ENCODE measurements at places on chromosomes 7 and 10.

DNA sequence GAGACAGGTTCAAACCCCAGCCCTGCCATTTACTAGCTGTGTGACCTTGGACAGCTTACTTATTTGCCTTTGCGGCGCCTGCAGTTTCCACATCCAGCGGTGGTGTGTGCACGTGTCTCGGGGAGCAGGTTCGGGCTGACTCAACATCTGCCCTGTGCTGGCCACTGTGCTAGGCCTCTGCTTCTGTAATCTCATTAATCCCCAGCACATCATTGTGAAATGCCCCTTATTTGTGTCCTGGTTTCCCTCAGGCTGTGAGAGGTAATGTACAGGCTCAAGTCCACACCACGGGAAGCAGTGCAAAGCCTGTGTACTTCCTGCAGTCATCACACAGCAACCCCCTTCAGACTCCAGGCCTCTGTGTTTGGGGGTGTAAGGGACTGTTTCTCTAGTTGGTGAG lies 285.7 kb downstream of the RPS24 start:
- no peak for DNase-seq

DNA sequence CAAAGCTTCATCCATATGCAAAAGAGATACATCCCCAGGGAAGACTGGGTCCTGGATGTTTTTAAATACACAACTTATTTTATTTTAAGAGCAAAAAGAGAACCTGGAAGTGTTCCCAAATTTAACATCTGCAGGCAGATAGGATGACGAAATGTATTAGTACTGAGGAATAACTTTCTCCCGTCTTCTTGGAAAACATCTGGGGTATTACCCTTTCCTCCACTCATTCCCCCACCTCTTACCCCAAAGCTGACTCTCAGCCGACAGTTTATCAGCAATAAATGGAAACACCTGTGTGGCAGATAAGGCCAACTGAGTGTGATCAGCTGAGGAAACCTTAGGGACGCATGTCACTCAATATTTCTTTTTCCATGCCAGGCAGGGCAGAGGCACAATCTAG lies 435.6 kb upstream of the NPVF start:
- DNase-seq: no peak

- no peak for DNase-seq
These were observed 21.3 kb downstream of the CPA4 start for GRCh38 chr7:130314305-130314704.

DNA sequence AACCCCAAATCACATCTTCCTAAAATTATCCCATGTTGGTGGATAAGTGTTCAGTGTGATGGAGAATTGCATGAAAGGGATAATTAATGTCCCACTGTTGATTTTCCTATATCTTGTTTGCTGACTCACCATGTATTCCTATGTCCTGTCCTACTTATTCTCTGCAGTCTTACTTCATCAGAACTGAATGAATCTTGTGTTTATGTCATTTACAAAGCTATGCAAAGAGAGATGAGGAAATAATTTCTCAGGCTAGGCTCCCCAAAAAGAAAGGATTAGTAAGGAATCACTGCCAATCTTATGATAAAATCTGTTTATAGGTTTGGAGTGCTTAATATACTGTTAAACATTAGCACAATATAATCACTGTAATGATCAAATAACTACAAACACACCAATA lies 360.8 kb downstream of the CRPPA start:
- no peak for DNase-seq

GRCh38 chr7:951881-952547 lies 2.5 kb downstream of the ADAP1 start:
- no peak for DNase-seq

- DNase-seq: no peak
These were observed 53.4 kb upstream of the CYP2C18 start for GRCh38 chr10:94630017-94630688.

DNA sequence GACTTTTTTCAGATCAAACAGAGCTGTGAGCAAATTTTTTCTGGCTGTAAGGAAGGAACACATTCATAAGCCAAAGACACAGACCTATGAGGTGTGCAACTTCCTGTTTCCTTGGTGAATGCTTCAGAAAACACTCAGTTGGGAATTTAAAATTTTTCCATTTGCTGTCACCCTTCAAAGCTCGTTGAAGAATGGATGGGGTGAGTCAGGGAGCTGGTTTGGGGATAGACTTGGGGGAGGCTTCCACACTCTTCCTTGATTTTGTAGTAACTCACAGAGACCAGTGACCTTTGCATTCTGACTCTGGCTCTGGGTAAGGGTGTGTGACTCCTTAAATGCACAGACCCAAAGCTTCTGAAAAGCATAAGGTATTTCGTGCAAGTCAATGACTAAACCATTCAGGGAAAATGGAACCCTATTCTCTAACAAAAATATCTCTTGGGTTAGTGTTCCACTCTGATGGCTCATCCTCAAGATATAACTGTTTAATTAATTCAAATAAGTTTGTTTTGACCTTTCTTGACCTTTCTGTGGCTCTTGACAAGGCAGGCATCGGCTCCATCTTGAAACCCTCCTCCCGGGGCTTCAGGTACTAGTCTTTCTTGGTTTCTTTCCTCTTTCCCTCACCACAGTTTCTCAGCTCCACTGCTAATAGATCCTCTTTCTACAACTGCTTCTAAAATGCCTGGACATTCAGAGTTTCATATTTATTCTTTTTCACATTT lies 227.8 kb upstream of the INHBA start:
- no peak for DNase-seq

- no peak for DNase-seq
These were observed 129.3 kb upstream of the ACBD5 start for GRCh38 chr10:27369880-27370279.

- DNase-seq: no peak
These were observed 115.3 kb upstream of the WDR11 start for GRCh38 chr10:120735773-120736371.

DNA sequence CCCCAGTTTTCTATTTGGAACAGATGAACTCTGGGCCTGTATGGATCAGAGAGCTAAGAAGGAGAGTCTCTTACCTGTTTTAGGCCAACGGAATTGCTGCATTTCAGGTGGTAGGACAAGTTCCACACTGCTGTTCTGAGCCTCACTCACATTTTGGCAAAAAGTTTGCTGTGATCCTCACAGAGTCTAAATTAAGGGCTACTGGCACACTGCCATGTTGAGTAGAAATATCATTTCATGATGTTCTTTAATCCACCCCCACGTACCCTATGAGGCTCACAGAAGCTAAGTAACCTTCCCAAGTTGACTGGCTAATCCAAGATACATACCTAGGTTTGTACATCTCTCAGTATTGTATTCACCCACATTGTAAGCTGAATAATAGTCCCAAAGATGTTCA lies 447.2 kb downstream of the INHBA start:
- DNase-seq: no peak

- DNase-seq: no peak
These were observed 295.4 kb downstream of the PRPF18 start for GRCh38 chr10:13882119-13882711.

DNA sequence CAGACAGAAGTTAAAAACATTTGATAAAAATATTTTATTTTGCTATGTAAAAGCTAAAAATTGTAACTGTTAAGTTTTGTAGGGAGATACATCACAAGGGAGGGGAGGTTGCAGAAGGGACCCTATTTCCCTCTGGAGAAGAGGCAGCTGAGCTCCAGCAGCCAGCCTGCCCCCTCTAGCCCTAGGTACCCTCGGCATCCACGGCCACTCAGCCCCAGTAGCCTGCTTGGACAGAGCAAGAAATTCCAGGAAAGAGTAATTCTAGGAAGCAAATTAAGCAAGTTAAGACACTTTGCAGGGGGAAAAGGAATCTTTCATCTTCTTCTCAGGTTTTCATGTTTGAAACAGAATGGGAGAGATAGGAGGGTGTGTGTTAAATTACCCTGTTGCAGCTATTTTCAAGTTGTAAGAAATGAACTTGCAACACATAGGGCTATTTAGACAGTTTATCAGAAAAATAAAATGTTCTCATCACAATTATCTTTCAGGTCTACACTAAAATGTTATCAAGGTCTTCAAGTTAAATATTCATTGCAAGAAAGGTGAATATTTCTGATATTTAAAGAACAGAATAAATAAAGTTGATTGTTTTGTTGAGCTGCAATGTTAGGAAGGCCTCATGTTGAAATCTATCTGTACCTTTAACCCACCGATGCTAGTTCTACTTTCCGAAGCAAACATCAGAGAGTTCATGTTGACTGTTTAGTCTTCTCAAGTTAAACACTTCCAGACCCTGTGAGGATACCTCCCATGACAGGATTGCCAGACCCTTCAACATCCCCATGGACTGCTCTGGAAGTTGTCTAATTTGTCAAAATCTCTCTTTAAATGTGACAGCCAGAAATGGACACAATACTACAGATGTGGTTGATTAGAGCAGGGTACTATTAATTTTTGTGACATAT lies 5.5 kb downstream of the SGCE start:
- no peak for DNase-seq

DNA sequence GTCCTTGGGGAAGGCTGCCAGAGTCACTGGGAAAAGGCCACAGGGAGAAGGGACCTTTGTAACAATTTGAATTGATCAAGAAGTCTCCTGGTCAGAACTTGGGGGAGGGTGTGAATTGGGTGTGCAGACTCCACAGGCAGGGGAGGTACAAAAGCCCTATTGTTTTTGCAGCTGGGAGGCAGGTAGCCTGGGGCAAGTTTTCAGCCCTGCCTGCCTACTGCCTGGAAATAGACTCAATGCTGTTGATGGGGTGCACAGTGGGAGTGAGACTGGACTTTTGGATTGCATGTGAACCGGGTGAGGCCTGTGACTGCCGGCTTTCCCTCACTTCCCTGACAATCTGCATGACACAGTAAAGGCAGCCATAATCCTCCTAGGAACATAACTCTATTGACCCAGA lies 947.0 kb downstream of the REEP3 start:
- DNase-seq: no peak

- DNase-seq: no peak
These were observed 195.3 kb upstream of the AHR start for GRCh38 chr7:17103170-17103569.

- DNase-seq: no peak
These were observed 104.7 kb upstream of the PCDH15 start for GRCh38 chr10:54905578-54906192.

DNA sequence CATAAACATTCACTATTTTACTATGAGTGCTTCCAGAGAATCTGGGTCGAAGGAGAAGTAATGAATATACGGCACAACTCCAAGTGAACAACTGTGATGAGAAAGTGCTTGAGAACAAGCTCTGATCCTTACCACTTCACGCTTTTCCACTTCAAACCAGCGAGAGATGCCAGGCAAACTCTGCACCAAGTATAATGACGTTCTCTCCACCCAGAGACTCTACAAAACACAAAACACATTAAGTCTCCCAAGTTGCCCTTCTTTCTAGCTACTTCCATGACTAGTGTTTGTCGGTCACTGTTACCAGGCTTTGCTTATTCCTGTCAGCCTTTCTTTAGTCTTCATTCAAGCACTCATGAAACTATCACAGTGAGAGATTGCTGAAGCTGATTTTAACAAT lies 193.1 kb upstream of the IMMP2L start:
- DNase-seq: no peak

- no peak for DNase-seq
These were observed 153.7 kb downstream of the TNS3 start for GRCh38 chr7:47428052-47428767.

DNA sequence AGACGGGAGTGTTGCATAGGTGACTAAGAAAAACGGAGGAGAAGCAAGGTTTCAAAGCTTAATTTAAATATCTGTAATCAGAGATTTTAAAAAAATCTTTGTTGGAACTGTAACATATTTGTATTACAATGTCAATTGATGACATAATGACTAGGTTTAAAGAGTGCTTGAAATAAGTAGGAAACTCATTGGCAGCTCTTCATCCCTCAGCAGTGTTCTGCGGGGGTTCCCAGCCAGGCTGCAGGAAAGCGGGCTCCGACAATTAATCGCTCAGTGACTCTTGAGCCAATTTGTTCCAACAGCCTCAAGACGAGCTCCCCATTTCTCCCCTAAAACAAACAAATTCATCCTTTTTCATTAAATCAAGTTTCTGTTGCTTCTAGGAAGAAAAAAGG lies 22.6 kb downstream of the CPXM2 start:
- DNase-seq: no peak

DNA sequence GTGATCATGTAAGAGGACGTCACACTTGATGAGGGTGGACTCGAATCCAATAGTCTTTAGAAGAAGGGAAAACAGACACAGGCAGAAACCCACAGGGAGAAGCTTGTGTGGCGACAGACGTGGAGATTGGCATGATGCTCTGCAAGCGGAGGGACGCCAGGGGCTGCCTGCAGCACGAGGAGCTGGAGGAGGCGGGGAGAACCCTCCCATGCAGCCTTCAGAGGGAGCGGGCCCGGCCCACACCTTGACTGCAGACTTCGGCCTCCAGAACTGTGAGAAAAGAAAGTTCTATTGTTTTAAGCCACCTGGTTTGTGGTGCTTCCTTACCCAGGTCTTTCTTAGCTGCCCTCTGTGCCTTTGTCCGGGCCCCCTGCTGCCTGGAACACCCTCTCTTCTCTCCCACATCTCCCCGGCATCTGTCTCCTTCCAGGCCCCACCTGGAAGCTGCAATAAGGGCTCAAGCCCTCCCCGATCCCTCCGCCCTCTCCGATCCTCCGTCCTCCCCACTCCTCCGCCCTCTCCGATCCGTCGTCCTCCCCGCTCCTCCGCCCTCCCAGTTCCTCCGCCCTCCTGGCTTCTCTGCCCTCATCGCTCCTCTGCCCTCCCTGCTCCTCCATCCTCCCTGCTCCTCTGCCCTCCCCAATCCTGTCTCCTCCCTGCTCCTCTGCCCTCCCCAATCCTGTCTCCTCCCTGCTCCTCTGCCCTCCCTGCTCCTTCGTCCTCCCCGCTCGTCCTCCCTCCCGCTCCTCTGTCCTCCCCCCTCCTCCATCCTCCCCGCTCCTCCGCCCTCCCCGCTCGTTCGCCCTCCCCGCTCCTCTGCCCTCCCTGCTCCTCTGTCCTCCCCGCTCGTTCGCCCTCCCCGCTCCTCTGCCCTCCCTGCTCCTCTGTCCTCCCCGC lies 17.4 kb upstream of the PRKAG2 start:
- DNase-seq: no peak

DNA sequence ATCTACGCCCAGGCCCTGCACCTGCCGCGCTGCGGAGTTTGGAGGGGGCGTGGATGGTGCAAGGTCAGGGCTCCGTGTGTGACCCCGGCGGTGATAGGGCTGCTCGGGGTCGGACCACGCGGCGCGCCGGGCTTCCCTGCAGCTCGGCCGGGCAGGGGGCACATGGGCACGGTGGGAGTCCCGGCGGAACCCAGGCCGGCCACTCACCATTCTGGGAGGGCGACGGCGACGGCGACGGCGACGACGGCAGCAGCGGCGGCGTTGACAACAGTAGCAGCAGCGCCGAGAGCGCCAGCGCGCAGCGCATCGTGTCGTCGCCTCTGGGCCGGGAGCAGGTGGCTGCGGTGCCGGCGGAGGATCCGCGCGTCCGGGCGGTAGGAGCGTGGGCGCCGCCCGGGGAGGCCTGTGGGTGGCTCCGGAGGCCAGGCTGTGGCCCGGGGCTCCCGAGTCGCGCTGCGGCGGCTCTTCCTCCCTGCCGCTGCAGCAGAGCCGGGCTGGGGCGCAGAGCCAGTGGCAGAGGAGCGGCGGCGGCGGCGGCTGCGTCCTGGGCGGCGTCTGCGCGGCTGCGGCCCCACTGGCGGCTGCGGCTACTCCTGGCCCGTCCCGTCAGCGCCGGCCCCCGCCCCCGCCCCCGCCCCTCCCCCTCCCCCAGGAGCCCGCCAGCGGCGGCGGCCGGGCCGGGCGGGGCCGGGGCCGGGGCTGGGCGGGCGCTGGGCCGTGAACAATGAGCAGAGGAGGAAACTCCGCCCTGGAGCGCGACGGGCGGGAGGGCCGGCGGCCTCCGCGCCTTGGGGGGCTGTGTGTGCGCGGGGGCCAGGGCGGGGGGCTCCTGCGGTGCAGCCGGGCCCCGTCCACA lies at the start of gene PODXL:
Gene PODXL, minus strand, starts transcription at position 576 of the 856 bp plus-strand sequence. Its CDS starts 269 bp downstream, at position 307.
- no peak for DNase-seq

All from NCI-H187 treated with DMSO at 0.1 percent for 48 hours (cell line).